ENCODE measurements at places on chromosomes 3 and 15. TPM values are rescaled to one million over a fixed set of nuclear protein-coding genes. Genes with fewer than 3 reads are reported as not detected.

The THBS1 gene
- total RNA-seq, result 6,779 TPM

The SLC6A6 gene
- total RNA-seq, result 9.7 TPM

The CAND2 gene
- 5.5 TPM for total RNA-seq

The SLC9C1 gene
- not detected for total RNA-seq

The GRIP2 gene
- not detected for total RNA-seq

The GABRR3 gene
- not detected for total RNA-seq

The ITIH4 gene
- total RNA-seq, result 0.76 TPM

The CCDC14 gene
- total RNA-seq, result 14.9 TPM

The C3orf70 gene
- 0.15 TPM for total RNA-seq

The SLC28A2 gene
- not detected for total RNA-seq

The TOPBP1 gene
- 25.3 TPM for total RNA-seq

The GUCA1C gene
- total RNA-seq, result not detected

The NMNAT3 gene
- total RNA-seq, result 0.30 TPM

The SPATA12 gene
- total RNA-seq, result under 0.01 TPM

The MANF gene
- 195 TPM for total RNA-seq

The RBP2 gene
- not detected for total RNA-seq

The TRPC1 gene
- total RNA-seq, result 14.7 TPM

The UBAP1L gene
- 0.65 TPM for total RNA-seq

The ZNF80 gene
- total RNA-seq, result not detected

The FBXO45 gene
- total RNA-seq, result 15.6 TPM

The GRM2 gene
- not detected for total RNA-seq

The DUOX1 gene
- not detected for total RNA-seq

The KCNMB3 gene
- 0.65 TPM for total RNA-seq

The GRM7 gene
- 0.30 TPM for total RNA-seq

The PLSCR2 gene
- total RNA-seq, result not detected

The CKMT1A gene
- total RNA-seq, result not detected

The EBLN2 gene
- 2.9 TPM for total RNA-seq

The NOP10 gene
- total RNA-seq, result 154 TPM

The GNAT1 gene
- not detected for total RNA-seq

The ROBO1 gene
- 11.4 TPM for total RNA-seq

All from epithelial cell of umbilical artery (primary cell).